ENCODE measurements at places on chromosomes 2 and 18.

DNA sequence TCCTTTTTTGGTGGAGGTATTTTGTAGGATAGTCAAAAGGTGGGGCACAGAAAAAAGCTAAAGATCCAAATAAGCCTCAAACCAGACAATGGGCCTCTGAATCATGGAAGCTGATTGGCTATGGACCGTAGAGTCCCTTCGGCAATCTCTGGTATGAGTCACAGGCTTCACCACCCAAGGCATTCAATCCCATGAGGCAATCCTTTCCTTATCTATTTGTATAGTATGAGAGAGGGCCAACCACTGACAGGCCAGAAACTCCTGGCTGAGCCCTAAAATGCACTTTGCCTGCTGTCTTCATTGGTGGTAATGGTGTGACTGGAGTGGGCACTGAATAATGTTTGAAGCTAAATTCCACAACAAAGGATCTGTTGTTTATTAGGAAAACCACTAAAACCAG lies 38.7 kb upstream of the MEX3C start:
- peak; percentile 4 for DNase-seq

GRCh38 chr18:44805176-44805575 lies 124.5 kb downstream of the SETBP1 start:
- no peak for DNase-seq

DNA sequence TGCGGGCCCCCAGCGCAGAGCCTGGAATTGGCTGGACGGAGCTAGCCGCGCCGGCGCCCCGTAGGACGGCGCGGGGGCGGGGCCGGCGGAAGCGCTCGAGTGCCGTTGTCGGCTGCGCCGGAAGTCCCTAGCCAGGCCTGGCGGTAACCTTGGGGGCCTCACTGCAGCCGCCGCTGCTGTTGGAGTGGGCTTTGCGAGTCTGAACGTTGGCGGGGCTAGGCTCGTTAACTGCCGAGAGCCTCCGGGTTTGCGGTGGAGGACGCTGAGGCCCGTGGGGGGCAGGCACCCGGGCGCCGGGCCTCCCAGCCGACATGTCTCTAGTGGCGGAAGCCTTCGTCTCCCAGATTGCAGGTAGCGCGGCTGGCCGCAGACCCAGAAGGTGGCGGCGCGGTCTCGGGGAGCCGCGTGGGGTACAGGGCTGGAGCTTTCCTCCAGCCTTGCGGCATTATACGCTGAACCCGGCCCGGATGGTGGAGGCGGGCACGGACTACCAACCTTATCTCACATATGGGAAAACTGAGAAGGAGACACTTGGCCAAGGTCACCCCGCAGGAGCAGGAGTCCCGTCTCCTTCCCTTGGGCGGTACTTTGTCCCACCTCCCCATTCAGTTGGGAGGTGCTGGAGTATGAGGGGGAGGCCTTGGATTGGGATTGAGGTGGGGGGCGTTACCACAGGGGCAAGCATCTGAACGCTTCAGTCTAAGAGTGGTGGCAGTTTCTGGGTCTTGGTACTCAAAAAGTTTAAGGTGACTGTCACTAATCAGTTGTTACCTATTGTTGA lies at the start of gene MTX2:
Gene MTX2, plus strand, starts transcription at position 124 of the 781 bp plus-strand sequence. Its CDS starts 188 bp downstream, at position 312.
- peak; percentile 72 for DNase-seq

GRCh38 chr2:181697571-181697970 lies 17.3 kb upstream of the NEUROD1 start:
- DNase-seq = no peak

DNA sequence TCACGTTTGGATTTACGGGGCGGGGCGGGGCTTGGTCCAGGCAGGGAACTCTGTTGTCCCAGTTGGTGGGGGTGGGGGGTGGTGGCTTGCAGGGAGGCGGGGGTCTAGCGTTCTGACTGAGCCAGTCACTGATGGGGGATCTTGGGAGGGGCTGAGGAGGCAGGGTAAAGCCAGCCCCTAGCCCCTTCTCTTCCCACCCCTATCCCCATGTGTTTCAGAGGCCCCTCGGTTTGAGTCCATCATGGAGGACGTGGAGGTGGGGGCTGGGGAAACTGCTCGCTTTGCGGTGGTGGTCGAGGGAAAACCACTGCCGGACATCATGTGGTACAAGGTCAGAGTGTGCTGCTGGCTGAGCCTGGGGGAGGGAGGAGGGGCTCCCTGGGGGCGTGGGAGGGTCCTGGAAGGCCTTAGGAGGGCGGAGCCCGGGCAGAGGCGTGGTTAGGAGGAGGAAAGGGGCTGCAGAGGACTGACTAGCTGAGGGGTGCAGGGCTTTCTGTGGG lies 22.0 kb upstream of the GMPPA start:
- no peak for DNase-seq

DNA sequence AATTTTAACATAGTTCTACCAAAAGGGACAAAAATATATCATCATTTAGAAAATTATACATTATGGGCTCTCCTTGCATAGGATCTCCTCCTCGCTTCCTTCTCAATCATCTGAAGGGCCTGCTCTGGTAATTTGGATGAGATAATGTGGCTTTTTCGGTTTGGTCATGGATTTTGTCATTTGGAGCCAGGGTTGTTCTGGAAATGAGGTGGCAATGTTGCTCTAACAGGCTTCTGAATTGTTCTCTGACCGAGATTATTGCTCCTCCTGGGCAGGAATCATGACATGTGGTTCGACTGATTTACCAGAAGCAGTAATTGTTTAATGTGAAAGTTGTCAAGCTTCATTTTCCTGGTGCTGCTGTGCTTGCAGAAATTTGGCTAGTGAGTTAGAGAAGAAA lies 194.7 kb upstream of the ERBB4 start:
- no peak for DNase-seq

GRCh38 chr2:189261431-189261841 lies 81.9 kb upstream of the COL5A2 start:
- peak; percentile 95 for DNase-seq

DNA sequence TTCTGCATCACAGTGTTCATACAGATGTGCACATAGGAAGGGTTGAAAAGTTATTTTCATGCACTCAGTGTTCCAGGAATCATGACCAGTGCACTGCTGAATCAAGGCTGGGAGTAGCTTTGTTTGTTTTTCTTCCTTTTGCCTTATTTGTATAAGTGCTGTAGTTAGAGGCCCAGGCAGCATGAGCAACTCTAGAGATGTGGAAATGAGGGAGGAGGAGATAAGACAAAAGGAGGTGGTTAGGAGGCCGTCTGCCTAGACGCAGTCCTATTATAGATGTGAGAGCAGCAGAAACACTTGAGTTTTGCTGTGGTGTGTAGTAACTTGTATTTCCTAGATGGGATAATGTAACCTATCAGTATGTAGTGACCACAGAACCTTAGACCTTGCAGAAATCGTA lies 264.3 kb upstream of the RASGRP3 start:
- peak; percentile 81 for DNase-seq

GRCh38 chr2:166170356-166170755 lies 42.5 kb upstream of the SCN1A start:
- no peak for DNase-seq

DNA sequence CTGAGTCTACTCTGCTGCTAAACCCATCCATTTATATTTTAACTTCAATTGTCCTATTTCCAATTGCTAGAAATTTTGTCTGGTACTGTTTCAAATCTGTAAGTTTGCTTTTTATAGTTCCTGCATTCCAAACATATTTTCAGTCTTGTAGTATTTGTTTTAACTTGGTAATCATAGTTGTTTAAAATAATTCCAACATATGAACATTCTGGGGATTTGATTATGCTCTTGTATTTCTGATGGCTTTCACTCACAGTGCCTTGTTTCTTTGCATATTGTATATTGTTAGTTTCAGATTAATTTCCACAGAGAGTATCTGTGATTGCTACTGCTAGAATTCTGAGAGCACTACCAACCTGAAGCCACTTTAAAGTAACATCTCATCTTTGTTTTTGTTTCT lies 202.4 kb downstream of the ETAA1 start:
- DNase-seq = no peak

- DNase-seq = no peak
Observed at GRCh38 chr2:157364257-157364974, 38.8 kb upstream of the ERMN start.

DNA sequence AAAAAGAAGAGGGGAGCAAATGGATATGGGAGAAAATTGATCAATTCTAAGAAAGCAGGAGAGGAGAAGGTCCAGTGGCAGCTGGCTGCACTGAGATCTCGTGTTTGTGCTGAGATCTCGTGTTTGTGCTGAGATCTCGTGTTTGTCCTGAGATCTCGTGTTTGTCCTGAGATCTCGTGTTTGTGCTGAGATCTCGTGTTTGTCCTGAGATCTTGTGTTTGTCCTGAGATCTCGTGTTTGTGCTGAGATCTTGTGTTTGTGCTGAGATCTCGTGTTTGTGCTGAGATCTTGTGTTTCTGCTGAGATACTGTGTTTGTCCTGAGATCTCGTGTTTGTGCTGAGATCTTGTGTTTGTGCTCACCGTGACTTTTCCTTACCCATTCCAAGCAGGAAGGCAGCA lies 254.4 kb downstream of the BCL2 start:
- DNase-seq = no peak

- no peak for DNase-seq
Observed at GRCh38 chr2:107384422-107384821, 442.3 kb upstream of the RGPD4 start.

DNA sequence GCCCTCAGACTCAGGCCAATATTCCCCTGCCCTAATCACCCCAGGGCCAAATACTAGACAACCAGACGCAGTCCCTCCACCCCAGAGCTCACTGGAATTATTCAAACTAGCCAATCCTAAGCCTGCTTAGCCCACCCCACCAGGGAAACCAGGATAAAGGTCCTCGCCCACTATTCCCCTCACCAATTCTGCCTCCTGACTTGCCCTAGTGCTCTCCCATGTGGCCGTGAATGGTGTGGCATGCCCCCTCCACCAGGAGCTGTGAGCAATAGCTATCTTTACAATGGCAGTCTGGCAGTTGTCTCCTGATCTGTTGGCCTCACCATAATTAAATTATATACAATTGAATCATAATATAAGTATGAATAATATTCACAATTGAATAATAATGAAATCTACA lies 42.3 kb downstream of the FAM124B start:
- DNase-seq = no peak

- DNase-seq = no peak
Observed at GRCh38 chr2:8110716-8111115, 571.1 kb upstream of the ID2 start.

DNA sequence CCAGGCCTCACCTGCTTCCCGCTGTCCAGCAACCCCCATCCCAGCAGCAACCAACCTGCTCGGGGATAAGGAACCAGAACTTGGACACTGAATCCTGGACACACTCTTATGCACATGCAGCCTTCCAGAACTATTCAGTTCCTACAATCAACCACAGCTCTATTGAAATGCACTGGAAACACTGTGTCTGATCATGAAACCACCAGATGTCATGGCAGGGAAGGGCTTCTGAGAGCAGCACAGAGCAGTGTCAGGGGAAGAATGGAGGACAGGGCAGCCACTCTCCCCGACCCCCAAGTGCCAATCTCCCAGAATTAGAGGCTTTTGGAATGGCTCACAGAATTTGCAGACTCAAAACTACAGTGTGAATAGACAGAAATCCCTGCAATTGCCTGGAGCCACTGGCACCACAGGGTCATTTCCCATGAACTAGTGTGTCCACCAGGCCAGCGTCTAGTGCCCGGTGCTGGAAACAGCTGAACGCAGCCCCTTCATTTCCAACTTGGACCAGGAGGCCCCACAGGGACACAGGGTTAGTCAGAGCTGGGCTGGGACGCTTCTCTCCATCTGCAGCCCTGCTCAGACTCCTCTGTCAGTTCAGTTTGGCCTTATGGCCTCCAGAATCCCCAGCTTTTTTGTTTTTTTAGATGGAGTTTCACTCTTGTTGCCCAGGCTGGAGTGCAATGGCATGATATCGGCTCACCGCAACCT lies 25.5 kb downstream of the MRPL35 start:
- peak; percentile 62 for DNase-seq

DNA sequence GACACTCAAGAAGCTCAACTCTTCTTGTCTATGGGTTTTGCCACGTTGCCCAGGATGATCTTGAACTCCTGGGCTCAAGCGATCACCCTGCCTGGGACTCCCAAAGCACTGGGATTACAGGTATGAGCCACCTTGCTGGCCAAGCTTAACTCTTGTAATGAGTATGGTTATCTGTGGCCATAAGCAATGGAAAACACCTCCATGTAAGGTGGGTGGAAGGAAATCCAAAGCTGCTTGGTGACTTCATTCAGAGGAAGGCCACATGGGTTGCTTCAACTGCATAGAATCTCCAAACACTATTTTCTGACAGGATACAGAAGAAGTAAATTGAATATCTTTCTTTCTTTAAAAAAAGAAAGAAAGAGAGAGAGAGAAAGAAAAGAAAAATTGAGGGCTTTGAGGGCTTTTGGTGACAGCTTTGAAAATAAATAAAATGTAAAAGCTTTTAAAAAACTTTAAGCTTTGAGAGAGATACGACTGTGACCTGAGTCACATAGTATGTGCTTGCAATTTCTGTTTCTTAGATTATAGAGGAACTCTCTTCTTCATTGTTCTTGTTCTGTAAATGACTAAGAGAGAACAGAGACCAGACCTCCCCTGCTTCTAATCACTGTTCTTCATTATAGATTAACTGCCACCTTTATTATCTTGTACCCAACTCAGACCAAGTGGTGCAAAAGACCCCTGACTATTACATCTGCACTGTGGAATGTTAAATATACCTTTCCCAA lies 123.1 kb upstream of the NDUFV2 start:
- DNase-seq = no peak

DNA sequence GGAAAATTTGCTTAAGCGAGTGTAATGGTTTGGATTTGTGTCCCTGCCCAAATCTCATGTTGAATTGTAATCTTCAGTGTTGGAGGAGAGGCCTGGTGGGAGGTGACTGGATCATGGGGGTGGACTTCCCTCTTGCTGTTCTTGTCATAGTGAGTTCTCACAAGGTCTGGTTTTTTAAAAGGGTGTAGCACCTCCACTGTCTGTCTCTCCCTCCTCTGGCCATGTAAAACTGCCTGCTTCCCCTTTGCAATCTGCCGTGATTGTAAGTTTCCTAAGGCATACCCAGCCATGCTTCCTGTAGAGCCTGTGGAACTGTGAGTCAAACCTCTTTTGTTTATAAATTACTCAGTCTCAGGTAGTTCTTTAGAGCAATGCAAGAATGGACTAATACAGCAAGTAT lies 6.6 kb downstream of the YIPF4 start:
- peak; percentile 85 for DNase-seq

DNA sequence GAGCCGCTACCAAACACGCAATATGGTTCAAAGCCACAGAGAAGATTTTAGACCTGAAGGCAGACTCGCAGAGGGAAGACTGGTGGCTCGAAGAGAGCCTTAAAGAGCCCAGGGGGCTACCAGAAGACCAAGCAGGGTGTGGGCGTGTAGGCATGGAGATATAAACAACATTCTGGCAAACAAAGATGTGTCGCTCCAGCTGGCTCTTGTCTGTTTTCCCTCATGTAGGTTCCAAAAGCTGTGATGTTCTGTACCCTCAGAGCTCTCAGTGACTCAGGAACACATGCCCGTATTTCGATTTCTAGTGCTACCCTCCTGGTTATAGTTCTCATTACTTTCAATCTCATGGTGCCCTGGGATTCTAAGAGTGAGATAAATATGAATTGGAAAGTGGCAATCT lies 44.5 kb downstream of the DOCK10 start:
- no peak for DNase-seq

GRCh38 chr2:174074831-174075230 lies 109.7 kb upstream of the SP3 start:
- no peak for DNase-seq

DNA sequence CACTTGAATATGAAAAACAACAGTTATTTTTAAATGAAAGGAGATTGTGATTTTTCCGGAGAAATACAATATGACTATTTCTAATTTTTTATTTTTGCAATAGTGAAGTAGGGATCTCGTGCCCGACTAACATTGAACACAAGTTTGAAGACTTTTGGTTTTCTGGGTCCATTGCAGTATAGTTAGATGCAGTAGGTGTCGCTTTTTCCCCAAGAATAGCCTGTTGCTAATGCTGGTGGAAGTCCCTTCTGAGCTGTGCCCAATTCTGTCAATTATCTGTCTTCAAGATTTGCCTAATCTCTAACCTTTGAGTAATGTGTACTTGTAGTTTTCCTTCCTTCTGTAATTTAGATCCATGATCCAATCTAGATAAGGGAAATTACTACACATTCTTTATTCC lies 36.5 kb downstream of the SEMA4F start:
- peak; percentile 69 for DNase-seq

Measured in lung microvascular endothelial cell (primary cell).